Brain (organoid and tissue), 16 donors: ENCODE measurements at places on chromosomes 11 and 22.

GRCh38 chr11:2298795-2299761, 2.6 kb downstream of the C11orf21 start:
- no peak for DNase-seq

GRCh38 chr22:30175690-30176288, 70.8 kb downstream of the LIF start:
- peak; percentile 91 for DNase-seq

- no peak for DNase-seq
Observed at GRCh38 chr22:20618488-20618887, 111.1 kb downstream of the MED15 start.

GRCh38 chr22:41198027-41198580, 7.0 kb upstream of the L3MBTL2 start:
- DNase-seq, result no peak

DNA sequence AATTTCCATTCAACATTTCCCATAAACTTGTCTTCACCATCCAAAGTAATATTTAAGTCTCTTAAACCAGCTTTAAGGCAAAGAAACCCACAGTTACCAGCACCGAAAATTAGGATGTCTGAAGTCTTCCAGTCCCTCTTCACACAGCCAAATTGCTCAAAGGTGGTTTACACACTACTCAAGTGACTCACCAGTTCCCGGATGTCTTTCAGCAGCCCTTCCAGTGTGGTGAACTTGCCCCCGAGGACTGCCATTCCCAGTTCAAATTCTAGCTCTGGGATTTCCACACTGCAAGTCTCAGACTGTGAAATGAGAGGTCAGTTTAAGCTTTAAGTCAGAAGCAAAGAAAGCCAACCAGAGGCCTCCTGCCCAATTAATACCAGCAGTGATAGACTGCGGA, 5.1 kb downstream of the ZPR1 start:
- no peak for DNase-seq
